Non-pigmented ciliary epithelial cell (primary cell): ENCODE measurements at places on chromosomes 13 and 19.

DNA sequence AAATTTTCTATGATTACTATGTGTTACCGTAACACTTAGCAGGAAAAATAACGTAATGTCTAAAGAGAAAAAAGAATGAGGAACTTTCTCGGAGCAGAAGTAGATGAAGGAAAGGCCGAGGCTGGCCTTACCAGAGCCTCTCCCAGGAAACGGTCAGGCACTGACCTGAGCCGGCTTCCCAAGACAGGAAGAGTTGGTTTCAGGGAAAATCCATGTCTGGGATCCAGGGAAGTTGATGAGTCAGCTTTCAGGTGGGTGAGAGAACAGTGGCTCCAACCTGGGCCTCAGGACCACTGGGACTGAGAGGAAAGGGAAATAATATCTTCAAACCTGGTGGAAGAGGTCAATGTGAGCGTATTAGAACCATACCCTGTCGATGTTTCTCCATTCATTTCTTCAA lies 93.3 kb upstream of the UBL3 start:
- DNase-seq = no peak

GRCh38 chr13:40160618-40161350 lies 505.3 kb downstream of the COG6 start:
- no peak for DNase-seq

- no peak for DNase-seq
These were observed 190.9 kb downstream of the KLF12 start for GRCh38 chr13:73943137-73943964.

DNA sequence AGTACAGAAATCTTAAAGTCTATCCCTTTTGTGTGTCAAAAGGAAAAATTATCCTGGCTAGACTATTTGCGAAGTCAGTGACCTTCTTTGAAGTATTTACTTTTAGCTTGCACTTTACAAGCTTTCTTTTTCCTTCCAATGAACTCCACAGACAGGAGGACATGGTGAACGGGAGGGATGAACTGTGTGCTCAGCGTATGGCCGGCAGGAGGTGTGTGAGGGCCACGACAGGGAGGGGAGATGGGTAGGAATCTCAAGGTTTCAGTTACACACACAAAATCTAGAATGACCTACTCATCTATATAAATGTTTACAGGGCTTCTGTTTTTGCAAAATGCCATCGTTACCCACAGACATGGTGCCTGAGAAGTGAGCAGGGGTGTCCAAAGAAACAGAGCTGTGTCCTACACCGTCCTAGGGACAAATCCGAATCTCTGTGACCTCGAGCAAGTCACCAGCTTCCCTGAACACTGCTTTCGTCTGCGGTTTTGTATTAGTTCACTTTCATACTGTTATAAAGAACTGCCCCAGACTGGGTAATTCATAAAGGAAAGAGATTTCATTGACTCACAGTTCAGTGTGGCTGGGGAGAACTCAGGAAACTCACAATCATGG lies 537.2 kb downstream of the LIG4 start:
- no peak for DNase-seq

GRCh38 chr19:28905996-28906395 lies 307.0 kb downstream of the UQCRFS1 start:
- DNase-seq = no peak

DNA sequence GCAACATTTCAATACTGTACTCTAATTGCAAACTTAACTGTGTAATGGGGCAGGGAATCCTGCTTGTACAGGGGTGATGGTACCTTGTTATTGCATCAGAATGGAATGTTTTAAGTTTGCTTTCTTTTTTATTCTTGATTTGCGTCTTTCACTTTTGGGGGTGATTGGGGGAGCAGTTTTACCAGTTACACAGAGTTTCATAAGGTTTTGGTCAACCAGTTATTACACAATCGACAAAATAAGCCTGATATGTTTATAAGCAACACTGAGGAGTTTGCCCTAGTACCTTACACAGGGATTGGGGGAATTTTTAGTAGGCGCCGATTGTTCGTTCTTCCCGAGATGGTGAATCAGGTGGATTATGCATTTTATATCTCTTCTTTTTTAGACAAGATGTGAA lies 2.7 kb downstream of the KLF5 start:
- no peak for DNase-seq

GRCh38 chr13:95626768-95627167 lies 17.7 kb downstream of the DZIP1 start:
- no peak for DNase-seq

DNA sequence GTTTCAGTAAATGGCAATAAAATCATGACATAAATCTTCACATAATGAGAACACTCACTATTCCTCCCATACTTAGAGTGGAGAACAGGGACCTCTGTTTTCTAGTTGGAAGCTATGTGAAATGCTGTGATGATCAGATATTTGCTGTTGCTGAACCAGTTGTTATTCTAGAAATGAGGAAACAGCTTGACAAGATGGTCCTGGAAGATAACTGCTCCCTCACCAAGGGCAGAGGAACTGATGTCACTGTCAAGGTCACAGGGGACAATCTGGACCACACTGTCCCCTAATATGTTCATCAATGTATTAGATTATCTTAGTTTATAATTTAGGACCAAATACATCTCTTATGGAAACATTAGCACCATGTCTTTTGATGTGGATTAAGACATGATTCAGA lies 1173.3 kb downstream of the PCDH17 start:
- no peak for DNase-seq

DNA sequence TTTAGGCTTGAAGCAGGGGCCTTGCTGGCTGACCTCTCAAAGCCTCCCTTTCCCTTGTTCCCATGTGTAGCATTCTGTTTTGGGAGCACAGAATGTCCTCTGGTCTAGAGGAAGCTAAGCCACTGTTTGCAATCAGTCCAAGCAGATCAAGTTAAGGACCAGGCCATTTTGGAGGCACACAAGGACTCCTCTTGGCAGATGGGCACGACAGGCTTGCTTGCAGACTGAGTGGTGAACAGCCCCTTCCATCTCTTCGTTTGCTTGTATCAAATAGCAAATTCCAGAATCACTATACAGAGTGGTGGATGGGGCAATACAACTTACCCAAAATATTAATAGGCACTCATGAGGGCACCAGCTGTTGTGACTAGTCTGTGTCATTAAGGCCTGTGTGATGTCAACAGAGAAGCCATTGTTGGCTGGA lies 215.5 kb upstream of the SERP2 start:
- DNase-seq = no peak
